Fibroblast of the conjunctiva (primary cell): ENCODE measurements at places on chromosomes 6 and 20.

- DNase-seq: no peak
These were observed 2.7 kb downstream of the MYB start for GRCh38 chr6:135183532-135184440.

DNA sequence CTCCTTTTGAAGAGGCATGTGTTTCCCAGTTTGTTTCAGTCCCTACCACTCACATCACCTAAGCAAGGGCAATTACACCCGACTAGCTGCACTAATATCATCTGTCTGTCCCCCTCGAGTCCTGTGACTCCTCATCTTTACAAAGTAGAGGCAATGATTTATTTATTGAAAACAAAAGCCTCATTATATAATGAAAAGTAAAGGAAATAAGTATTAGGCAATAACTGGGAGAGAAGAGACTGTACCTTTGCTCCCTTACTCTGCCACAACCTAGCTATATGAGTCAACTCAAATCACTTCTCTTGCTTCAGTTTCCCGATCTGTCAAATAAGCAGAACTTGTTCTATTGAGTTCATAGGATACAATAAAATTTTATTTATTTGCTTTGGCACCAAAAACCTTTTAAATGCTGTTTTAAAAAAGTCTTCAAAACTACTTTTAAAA, 38.9 kb downstream of the CSNK2A1 start:
- no peak for DNase-seq

DNA sequence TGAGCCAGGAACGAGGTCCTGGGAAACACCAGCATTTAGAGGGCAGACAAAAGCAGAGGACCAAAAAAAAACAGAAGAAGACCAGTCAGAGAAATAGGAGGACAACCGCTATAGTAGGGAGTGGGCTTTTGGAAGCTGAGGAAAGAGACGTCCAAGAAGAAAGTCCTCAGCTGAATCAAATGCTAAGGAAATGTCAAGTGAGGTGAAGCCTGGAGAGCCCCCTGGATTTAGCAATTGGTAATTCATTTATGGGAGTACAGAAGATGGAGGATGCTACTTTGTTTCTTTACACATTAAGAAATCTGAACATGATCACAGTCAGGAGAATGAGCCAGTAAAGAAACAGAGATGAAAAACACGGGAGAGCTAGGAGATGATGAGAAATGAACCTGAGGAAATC, 41.1 kb downstream of the LRP11 start:
- DNase-seq: no peak

GRCh38 chr6:169700296-169700695, 1.5 kb downstream of the WDR27 start:
- no peak for DNase-seq

DNA sequence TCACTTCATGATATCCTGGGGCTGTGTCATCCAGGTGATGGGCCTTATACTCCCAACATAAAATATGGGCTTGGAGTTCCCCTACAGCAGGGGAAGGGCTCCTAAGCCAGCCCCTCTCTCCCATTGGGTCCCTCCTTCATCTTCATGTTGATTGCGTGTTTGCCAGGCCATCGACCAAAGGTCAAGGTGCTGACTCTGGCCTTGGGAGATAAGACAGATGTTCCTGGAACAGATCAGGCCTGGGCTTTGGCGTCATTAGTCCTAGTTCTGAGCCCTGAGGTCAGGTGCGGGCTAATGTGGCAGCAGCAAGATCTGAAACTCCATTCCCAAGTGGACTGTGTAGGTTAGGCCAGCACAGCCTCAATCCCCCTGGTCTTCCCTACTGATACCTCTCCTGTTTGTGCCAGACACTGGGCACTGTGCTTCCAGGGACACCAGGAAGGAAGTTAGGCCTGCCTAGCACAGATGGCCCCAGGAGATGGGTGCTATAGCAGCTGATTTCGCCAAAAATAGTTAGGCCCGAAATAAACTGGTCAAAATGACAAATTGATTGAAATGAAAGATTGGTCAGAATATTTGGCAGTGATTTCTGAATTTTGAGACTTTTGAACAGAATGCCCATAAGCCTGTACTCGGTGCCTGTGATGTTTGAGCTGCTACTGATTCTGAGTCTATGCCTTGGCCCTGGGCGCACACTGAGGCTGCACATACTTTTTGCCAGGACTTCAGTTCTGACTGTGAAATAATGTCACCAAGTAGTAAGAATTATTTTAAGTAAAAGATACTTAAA, 28.8 kb downstream of the EPB41L1 start:
- DNase-seq: no peak

DNA sequence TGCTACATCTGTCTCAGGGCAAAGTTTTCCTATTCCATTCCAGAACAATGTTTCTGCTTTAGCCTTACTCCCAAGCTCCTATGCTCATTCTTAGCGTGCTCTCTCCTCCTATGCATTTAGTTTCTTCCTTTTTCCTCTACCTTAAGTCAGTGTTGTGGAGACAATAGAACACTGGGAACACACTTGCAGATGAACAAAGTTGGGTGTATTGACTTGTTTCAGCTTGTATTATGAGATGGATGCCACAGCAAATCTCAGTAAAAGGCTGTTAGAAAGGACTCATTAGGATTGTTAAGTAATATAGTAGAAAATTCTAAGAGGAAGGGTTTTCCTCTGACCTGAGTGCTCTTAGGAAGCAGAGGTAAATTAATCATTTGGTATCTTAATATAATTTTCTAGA, 48.4 kb downstream of the BMP5 start:
- no peak for DNase-seq

DNA sequence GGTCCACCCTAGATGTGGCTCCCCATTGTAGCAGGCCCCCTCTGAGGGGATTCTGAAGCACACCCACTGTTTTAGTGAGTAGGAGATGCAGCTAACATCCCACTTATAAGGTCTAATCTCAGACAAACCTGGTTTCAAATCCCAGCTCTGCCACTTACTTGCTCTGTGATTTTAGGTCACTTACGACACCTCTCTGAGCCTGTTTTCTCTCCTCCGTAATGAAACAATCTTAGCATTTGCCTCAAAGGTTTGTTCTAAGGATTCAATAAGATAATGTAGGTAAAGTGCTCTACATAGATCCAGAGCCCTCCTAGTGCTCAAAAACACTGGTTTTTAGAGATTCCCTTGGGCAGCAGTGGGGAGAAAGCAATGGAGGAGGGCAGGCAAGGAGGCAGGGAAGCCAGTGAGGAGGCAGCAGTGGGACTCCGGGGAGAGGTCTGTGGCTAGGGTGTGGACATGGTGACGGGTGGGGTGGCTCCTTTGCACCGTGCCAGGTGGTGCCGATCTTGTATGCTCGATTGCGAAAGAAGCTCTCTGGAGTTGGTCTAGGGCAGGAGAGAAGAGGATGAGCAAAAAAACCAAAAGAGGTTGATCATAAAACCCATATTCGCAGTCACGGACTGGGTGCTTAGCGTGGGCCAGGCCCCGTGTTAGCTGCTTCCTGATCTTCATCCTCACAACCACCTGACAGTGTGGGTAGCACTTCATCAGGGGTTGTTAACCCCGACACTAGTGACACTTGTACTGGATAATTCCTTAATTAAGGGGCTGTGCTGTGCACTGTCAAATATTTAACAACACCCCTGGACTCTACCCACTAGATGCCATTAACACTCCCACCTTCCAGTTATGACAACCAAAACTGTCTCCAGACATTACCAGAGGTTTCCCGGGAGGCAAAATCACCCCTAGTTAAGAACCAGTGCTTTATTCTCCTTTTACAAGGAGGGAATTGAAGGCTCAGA, 16.8 kb upstream of the PTGIS start:
- no peak for DNase-seq

GRCh38 chr6:167870321-167870720, 43.6 kb downstream of the AFDN start:
- no peak for DNase-seq

- no peak for DNase-seq
These were observed 115.2 kb upstream of the FAM184A start for GRCh38 chr6:119193707-119194106.

DNA sequence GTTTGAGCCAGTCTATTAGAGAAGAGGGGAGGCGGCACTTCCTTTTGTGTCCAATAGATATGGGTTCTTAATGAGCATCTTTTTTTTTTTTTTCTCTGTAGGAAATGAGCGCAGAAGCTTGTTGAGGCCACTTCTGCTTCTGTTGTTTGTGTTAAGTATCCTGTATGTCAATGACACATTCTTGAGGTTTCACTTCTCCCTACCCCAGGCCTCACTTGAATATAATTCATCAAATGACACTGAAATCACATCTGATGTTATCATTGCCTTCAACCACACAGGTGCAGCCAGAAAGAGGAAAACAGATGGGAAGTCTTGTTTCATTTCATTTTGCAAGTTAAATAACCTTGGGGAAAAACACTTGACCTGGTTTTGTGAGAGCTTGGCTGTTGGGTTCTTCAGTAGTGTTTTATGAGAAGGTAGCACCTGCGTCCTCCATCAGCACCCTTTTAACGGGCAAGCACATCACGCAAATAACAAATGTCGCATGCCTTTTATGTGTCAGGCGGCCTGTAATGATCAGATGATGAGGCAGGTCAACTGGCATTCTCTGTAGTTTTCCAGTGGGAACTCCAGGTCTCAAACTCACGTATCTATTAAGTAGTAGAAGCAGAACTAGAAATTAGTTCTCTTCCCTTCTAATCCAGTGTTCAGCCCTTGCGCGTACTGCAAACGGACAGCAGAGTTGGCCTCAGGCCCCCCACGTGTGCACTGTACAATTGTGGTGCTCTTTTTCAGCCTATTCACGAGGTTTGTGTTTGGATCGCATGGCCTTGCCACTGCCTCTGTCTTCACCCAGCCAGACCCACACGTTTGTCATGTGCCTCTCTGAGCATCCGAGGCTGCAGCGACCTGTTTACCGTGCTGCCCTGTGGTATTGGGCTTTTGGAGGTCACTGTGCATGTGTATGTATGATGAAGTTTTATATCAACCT, 23.5 kb downstream of the PLEKHG1 start:
- DNase-seq: no peak

DNA sequence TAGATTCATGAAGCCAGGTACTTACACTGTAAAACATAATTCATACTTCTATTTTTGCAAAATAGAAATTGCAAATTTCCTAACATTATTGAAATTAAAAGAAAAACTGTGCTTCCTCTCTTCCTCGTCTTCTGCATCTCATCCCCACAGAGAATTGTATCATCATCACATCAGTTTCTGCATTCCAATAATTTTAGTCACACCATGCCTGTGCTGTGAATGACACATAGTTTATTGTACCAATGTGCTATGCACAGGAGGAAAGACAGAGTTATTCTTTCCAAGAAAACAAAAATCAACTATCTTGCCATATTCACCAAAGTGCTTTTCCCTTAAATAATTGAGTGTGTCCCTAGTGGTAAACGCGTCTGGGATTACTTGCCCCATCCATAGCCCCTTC, 38.1 kb upstream of the FAM135A start:
- DNase-seq: no peak

- no peak for DNase-seq
These were observed 17.3 kb downstream of the DNPH1 start for GRCh38 chr6:43211955-43212354.
